ENCODE measurements at places on chromosomes 5 and 9.

DNA sequence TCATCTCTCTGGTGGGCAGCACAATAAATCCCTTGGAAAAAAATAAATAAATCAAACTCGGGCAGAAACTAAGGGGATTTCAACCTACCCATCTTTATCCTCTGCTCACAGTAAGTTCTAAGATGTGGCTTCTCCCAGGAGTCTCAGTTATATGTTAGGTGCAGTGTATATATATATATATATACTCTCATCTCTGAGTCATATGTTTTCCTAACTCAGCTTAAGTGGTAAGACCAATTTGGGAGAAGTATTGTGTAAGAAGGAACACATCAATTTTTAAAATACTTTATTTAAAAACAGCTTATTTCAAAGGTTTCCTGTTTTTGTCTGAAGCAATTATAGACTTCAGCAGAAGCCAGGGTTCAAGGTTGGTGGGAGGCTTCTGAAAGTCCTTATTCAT lies 20.3 kb upstream of the OSMR start:
- no peak for DNase-seq

DNA sequence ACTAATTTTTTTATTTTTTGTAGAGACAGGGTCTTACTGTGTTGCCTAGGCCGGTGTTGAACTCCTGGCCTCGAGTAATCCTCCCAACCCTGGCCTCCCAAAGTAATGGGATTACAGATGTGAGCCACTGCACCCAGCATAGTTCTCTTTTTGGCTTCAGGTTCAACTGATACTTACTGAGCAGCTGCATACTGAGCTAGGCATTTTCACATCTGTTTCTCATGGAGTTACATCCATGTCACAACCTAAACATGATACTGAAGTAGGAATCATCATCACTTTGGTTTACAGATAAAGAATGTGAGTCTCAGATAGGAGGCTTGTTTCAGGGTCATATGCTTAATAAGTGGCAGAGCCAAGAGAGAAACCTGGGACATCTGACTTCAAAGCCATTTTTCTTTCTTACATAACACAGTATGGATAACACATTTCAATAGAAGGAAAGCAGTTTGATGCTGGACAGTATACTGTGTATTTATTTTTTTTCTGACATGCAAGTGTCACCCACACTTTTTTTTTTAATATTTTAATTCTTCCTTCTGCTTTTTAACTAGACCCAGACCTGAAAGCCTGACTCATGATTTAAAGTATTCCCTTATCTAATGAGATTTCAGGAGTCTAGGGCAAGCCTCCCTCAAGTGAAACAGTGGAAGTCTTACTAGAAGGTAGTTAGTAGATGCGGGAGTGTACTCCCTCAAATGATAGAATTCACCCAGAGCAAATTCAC lies 90.8 kb downstream of the HACD4 start:
- no peak for DNase-seq

DNA sequence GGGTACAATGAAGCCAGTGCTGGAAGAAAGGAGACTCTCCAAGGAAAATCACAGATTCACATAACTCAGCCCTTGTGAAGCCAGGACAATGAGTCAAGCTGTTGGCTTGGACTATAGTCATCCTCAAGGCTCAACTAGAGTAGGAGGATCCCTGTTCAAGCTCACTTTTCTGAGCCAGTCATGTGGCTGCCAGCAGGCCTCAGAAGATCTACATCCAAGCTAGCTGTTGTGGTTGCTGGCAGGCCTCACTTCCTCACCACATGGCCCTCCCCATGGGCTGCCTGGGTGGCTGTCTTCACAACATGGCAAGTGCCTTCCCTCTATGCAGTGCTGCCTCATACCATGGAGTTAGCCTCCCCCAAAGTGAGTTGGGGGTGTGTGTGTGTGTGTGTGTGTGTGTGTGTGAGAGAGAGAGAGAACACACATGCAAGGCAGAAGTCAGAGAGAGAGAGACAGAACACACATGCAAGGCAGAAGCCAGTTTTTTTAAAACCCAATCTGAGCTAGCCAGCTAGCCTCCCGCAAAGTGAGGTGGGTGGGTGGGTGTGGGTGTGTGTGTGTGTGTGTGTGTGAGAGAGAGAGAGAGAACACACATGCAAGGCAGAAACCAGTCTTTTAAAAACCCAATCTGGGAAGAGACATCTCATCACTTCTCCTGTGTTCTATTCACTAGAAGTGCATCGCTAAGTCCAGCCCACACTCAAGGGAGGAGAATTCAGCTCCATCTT lies 17.1 kb downstream of the SCAI start:
- DNase-seq, result peak; percentile 87

DNA sequence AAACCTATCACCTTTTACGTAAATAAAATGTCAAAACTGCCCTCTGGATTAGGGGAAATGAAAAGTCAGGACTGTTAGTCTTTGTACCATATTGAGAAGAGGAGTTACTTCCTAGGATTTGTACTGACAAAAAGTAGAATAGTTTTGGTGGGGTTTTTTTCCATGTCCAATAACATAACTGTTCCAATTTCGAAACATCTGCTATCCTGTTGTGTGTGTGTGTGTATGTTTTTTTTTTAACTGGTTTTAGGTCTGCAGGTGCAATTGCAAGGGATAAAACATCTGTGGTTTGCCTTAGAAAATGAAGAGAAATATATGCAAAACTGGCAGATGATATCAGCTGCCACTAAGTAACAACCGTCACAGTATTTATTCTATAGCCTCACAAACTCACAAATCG lies 506.8 kb downstream of the NFIB start:
- DNase-seq, result no peak

DNA sequence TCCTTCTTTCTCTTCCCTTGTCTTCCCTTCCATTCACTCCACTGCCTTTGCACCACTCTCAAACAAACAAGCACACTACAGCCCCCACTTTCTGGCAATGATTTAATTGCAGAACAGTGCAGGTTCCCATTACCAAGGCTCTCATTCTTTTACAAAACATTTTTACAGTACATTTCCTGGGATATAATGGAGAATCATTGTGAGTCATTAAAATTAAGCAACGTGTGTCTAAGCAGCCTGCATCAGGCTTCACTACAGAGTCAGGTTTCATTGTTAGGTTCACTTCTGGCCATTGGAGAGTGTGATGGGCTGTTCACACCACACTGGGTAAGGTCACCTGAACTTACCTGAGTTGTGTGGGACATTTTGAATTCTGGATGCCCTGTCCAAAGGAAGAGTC lies 303.5 kb downstream of the TRIM32 start:
- DNase-seq, result no peak

DNA sequence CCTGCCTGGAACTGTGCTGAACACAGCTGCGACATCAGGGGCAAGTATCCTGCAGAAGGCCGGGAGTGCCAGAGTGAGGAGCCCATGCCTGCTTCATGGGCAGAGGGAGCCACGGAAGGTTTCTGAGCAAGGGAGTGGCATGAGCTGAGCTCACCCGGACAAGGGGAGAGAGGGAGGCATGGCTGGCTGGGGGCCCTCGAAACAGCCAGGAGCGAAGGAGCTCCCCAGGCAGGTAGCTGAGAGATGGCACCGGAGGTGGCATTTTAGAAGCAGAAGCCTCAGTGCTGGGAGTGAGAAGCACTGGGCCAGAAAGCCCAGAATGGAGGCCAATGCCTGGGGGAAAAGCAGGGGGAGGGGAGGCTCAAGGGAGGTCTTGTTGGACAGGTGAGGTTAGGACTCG lies 56.9 kb upstream of the SARDH start:
- DNase-seq, result no peak

- peak; percentile 81 for DNase-seq
These were observed 143.0 kb downstream of the RXRA start for GRCh38 chr9:134469041-134469875.

- no peak for DNase-seq
These were observed 124.8 kb upstream of the RAD23B start for GRCh38 chr9:107158321-107158720.

- DNase-seq, result no peak
These were observed 61.8 kb downstream of the COX7C start for GRCh38 chr5:86679529-86679928.

DNA sequence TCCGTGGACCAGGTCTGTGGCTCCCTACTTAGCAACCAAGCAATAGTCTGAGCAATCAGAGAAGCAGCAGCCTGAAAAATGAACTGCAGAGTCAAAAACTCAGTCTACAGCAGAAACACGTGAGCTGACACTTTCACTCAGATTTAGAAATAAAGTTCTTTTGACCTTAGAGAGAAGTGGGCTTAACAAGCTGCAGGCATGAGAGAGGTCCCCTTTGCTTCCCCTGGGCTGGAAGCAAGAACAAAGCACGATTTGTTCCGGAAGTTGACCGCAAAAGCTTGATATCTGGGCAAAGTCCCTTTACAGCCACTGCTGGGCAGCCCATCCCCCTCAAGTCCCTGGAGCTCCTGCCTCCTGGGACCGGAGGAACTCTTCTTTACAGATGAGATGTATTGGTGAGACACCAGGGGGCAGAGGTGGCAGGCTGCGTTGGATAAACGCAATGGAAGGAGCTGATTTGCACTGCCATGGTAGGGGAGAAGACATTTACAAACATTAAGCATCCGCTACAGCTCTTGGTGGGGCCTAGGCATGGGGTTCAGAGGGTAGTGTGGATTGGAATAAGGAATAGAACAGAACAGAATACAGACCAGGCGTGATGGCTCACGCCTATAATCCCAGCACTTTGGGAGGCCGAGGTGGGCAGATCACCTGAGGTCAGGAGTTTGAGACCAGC lies 5.8 kb upstream of the SOWAHA start:
- peak; percentile 45 for DNase-seq

DNA sequence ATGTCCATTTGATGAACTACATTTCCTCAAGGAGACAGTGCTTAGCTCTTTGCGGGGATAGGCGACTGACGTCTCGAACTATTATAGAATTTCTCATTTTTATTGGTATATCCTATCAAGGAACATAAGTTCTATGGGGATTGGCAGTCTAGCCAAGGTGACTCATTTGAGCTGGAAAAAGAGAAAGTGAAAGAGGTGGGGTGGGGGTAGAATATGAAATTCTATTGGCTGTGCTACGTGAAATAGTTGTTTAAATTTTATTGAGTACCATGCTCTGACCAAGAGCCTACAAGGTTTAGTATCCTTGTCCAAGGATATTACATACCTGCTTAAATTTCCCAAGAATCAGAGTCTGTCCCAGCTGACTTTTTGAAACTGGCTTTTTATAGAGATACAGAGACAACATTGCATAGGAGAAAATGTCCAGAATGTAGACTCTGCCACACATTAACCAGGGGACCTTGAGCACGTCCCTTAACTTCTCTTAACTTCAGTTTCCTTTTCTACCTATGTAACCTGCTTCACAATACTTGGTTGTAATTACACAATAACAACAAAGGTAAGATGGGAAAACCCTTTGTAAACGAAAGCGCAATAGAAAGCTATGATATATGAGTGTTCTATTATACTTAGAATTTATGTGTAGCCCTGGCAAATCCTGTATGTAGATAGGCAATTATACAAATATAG lies 226.4 kb upstream of the WWC1 start:
- DNase-seq, result no peak

- peak; percentile 46 for DNase-seq
These were observed 79.0 kb downstream of the DAP start for GRCh38 chr5:10681731-10682679.

DNA sequence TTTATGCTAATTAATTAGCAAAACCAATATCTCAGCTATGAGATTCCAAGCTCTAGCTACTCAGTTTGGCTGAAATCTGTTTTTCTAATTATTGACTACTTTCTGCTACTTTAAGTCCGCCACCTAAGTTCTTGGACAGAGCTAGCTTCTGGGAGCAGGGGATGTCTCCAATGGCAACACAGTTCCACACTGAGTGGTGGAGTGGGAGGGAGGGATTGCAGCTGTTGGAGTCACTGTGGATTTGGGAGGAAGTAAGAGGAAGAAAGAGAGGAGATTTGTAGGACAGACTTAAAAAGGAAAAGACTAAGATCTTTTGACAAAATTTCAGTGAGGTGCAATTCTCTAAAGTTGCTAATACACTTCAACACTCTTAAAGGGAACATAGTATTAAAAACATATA lies 450.8 kb downstream of the NFIB start:
- peak; percentile 87 for DNase-seq

- DNase-seq, result no peak
These were observed 229.4 kb downstream of the DMAC1 start for GRCh38 chr9:7570107-7570720.

DNA sequence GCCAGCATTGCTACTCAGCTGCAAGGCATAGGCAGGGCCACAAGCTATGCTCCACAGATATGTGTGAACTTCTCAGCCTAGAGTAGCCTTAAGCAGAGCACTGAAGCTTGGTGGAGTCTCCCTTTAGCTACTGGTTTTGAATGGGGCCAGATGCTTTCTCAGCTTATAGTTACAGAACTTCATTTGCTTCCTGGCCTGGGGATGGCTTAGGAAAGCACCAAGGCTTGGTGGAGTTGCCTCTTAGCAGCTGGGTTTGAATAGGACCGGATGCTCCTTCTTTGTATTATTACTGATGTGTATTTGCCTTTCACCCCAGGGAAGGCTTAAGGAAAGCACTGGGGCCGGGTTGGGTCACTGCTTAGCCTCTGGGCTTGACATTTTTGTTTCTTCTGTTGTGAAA lies 497.8 kb upstream of the SEMA6A start:
- no peak for DNase-seq

DNA sequence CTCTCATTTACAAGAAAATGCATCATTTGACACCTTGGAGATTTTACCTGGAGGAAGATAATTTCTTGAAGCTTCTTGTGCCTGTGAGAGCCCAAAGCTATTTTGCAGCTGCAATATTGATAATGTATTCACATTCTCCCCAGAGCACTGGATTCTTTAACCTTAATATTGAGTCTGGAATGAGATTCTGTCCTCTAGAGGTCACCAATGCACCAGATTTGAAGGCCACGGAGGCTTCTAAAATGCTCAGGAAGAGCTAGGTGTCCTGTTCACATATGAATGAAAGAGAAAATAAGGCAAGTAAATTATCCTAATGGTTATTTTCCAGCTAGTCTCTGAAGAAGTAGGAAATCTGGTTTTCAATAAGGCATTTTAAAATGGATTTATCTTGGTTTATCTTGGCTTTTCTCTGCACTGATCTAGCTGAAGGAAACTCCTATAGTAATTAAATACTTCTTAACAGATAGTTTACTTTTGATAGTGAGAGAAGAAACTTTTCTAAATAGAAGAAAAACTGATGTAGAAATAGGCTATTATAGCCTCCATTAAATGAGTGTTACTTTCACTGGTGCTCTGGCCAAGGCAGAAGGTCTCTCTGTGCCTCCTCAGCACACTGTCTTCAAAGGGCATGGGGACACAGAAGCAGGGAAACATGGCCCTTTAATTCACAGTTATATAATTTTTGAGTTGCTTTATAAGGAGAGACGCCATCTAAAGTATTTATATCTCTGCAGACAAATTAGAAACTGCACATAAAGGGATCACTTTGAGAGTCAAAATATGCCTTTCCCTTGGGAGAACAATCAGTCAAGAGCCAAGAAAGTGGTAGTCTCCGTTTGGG lies 297.0 kb upstream of the ACTBL2 start:
- no peak for DNase-seq

GRCh38 chr9:84652496-84653120 lies 16.9 kb upstream of the NTRK2 start:
- no peak for DNase-seq
